ENCODE measurements at places on chromosomes 13 and 19.

- DNase-seq = peak; percentile 57
Measured at GRCh38 chr13:97116754-97117153, 105.4 kb upstream of the MBNL2 start.

GRCh38 chr13:111864566-111864965, 202.4 kb upstream of the SOX1 start:
- DNase-seq = no peak

- no peak for DNase-seq
Measured at GRCh38 chr13:60152114-60152513, 11.6 kb downstream of the DIAPH3 start.

- peak; percentile 23 for DNase-seq
Measured at GRCh38 chr13:28609926-28610325, 49.0 kb upstream of the POMP start.

- DNase-seq = no peak
Measured at GRCh38 chr13:109387471-109387870, 398.9 kb downstream of the IRS2 start.

GRCh38 chr13:52012512-52012836, 276 bp downstream of the ALG11 start:
- no peak for DNase-seq

DNA sequence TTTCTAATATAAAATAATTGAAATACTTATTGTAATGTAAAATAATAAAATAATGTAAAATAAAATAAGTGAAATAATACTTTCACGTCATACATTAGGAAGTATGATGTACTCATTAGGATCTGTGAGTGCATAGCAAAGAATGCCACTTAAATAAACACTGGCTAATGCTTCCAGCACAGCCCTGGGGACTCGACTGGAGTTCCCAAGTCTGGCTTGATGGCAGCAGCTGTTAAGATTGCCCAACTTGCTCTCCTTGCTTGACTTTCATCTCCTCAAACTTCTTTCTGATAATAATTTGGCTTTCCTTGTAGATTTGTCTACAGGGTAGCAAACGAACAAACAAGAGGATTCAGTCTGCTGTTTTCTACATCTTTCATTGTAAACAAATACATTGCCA, 191.9 kb downstream of the COG6 start:
- DNase-seq = no peak

GRCh38 chr13:113762538-113762937, 3.5 kb downstream of the TMEM255B start:
- DNase-seq = no peak

- no peak for DNase-seq
Measured at GRCh38 chr13:48851707-48852106, 124.0 kb upstream of the FNDC3A start.

DNA sequence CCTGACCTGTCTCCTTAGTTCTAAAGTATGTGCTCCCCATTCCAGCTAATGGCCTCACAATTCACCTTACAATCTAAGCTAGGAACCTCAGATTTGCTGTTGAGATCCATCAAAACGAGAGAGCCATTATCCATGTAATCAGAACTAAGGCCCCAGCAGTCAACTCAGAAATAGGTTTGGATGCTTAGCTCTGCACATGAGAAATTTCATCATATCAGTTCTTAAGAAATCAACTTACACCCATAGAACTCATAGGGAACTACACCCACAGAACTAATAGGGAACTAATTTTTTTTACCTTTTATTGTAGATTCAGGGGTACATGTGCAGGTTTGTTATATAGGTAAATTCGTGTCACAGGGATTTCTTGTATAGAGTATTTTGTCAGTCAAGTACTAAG, 28.7 kb downstream of the CYSLTR2 start:
- DNase-seq = no peak

- DNase-seq = no peak
Measured at GRCh38 chr19:29516821-29517395, 8.9 kb upstream of the VSTM2B start.

GRCh38 chr19:10562609-10563008, 3.2 kb downstream of the KRI1 start:
- no peak for DNase-seq

- no peak for DNase-seq
Measured at GRCh38 chr13:45219938-45220375, 19.1 kb upstream of the KCTD4 start.

DNA sequence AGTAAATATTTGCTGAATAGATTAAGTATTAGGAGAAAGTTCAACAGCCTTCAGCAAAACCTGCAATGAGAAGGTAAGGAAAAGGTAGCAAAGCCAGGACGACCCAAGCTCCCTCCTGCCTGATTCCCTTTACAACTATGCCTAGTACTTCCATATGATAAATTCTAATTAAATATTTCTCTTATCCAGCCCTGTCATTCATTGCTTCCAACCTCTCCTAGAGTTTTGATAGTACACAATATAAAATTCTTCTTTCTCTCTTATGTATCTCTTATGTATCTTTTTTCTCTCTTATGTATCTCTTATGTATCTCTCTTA, 187.2 kb downstream of the DCT start:
- no peak for DNase-seq

DNA sequence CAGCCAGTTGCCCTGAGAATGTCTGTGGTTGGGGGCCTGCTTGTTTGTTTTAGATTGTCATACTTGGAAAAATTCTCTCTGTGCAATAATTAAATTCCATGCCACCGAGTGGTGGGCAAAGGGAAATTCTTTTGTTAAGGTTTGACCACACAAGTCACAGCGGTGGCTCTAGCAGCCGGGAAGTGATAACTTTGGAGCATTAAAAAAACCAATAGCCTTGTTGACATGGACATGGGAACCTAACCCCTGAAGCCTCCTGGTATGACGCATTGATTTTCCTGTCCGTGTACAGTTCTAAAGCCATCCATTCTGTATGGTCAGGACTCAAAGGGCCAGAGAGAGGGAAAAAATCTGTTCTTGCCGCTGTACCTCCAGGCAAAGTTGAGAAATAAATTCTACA, 384.9 kb upstream of the ZNF507 start:
- no peak for DNase-seq

DNA sequence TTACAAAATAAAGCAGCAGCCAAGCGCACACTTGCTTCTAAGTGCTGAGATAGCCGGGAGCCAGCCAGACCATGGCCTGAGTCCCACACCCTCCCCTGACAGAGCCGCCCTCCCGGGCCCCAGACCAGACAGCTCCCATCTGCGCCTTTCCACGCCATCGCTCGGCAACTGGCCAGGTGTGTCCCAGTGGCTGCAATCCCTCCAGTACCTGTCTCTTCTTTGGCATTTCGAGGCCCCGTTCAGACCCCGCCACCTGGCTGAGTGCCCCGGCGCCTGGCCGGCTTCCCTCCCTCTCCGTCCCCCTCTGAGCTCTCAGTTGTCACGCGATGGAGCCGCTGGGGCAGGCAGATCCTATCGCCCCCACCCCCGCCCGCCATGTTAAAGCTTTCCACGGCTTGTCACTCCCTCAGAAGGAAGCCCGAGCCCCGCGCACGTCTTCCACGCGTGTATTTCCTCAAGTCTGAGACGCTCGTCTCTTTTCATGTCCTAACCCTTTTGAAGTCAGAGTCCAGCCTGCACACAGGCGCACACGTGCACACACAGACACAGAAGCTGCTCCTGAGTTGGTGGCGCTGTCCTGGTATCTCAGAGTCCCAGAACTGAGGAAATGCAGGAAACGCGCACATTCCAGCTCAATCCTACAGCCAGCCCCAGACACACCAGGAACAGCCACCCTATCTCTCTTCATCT, 7.9 kb downstream of the MLLT1 start:
- peak; percentile 84 for DNase-seq

DNA sequence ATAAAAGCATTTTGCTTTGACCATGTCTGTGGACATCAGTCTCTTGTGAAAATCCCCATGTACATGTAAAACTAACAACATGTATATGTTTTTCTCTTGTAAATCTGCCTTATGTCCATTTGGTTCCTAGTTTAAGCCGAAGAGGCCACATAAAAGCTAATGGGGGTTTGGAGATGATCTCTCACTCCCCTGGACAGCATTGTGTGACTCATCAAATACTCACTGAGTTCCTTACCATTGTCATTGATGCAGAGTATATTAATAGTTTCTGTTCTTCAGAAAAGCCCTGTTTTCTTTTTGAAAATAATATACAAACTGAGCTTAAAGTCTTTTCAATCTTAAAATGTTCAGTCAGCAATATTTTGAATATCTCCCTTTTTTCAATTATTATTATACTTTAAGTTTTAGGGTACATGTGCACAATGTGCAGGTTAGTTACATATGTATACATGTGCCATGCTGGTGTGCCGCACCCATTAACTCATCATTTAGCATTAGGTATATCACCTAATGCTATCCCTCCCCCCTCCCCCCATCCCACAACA, 536.7 kb upstream of the HTR2A start:
- no peak for DNase-seq

GRCh38 chr13:52975969-52976368, 52.6 kb upstream of the OLFM4 start:
- no peak for DNase-seq

DNA sequence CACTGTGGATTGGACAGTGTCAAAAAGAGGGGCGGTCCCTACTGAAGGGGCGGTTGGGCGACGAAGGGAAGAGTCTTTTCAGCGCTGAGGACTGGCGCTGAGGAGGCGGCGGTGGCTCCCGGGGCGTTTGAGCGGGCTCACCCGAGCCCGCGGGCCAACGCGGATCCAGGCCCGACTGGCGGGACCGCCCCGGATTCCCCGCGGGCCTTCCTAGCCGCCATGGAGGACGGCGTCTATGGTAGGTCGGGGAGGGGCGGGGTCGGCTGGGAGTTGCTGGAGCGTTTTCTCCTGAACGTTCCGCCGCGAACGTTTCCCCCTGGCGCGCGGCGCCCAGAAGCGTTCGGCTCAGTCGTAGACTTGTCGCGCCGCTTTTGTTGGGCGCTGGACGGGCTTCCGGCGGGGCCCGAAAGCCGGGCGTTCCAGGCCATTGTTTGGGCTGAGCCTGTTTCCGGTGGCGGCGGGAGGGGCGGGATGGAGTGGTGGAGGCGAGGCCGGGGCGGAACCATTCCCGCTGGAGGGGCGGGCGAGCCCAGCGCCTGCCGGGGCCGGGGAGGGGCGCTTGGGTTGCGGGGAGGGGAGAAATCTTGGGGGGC, at the start of gene CYTH2:
TSS of gene CYTH2 (plus strand) at position 81 of the 593 bp plus-strand sequence. CDS start at position 220, 139 bp downstream.
- DNase-seq = peak; percentile 86

- DNase-seq = no peak
Measured at GRCh38 chr13:35988648-35989081, 142.5 kb downstream of the DCLK1 start.

DNA sequence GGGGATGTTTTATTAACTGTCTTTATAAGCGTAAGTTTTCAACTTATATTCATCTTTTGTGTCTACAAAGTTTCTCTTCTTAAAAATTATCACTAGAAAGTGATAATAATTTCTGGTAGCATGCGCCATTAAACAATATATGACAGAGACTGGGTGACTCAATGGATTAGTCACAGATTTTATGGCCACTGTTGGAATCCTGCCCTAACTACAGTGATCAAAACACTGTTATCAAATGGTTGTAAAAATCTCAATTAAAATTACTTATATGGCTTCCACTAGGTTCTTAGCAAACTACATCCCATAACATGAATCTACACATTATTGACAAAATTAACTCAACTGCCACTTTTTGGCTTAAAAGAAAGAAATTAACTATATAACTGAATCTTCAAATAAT, 350.0 kb downstream of the DACH1 start:
- no peak for DNase-seq

GRCh38 chr13:73039201-73040108, 19.4 kb upstream of the KLF5 start:
- no peak for DNase-seq

DNA sequence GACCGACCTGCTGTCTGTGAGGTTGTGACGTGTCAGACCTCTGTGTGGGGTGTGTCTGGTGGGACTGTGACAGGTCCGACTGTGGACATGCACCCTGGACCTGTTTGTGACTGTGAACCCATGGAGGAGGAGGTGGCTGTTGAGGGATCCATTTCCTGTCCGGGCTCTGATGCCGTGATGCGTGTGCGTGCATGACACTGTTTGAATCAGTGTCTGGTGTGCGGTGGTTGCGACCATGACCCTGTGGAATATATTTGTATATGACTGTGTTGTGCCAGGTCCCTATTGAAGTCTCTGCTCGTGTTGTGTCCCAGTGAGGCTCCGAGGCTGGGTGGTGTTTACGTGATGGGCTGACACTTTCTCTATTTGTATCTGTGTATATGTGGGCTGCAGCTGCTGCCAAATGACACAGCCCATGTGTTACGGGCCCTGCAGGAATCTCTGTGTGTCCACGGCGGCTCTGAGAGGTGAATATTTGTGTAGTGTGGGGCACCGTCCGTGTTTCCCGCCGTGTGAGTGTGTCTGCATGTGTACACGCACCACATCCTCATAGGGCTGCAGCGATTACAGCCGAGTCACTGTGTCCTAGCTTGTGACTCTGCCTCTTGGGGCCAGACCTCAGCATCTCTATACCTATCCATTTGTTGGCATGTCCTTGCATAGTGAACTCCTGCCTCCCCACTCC, 18.3 kb downstream of the CCDC97 start:
- peak; percentile 56 for DNase-seq

DNA sequence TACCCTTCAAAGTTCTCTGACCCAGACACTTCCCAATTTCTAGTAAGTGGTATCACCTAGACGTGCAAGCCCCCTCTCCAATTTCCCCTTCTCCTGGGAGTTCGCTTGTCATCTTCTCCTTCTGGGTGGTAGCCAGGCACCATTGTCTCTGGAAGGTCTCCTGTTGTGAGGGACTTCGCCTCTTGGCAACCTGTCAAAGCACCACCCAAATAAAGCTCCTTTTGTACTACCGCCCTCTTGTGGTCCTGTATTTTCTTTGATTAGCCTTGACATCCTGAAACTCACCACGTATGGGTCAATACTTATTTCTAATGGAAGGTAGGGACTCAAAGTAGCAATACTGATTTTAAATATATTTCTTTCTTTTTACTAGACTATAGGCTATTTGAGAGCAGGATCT, 8.2 kb downstream of the GPC5 start:
- DNase-seq = peak; percentile 17

GRCh38 chr19:8515317-8515716, 1.4 kb upstream of the ZNF414 start:
- no peak for DNase-seq

DNA sequence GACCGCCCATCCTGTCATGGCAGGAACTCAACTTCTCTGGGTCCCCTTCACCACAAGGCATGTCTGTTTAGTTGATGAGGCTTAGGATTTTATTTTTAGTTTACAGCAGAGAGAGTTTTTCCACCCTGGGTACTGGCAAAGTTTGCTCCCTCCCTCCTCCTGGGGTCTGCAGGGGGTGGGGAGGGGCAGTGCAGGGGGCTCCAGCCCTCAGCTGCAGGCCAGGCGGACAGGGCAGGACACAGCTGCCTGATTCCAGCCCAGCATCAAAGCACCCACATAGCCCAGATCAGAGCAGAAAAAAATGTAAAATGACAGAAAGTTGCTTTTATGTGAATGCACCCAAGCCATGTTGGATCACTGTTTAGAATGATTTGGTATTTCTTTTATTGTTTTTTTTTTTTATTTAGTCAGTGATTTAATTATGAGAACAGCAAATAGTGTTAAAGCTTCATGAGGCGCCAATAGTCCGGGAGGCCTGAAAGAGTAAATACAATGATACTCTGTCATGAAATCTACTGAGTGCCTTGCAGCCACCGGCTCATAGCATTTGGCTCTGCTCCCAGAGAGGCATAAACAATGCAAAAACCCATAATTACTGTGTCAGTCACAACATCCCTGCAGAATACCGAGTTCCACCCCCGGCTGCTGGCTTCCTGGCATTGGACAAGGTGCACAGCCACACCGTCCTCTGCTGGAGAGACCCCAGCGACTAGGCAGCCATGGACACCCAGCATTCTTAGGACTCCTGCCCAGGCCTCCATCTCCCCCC, 923.5 kb downstream of the UQCRFS1 start:
- DNase-seq = peak; percentile 16

GRCh38 chr13:93450191-93450621, 223.6 kb downstream of the GPC6 start:
- DNase-seq = peak; percentile 33

- DNase-seq = no peak
Measured at GRCh38 chr19:5492281-5492634, 37.0 kb downstream of the ZNRF4 start.

Data from AG08396 (cell line).